GM12891 (cell line): ENCODE measurements at places on chromosomes 7 and 10.

DNA sequence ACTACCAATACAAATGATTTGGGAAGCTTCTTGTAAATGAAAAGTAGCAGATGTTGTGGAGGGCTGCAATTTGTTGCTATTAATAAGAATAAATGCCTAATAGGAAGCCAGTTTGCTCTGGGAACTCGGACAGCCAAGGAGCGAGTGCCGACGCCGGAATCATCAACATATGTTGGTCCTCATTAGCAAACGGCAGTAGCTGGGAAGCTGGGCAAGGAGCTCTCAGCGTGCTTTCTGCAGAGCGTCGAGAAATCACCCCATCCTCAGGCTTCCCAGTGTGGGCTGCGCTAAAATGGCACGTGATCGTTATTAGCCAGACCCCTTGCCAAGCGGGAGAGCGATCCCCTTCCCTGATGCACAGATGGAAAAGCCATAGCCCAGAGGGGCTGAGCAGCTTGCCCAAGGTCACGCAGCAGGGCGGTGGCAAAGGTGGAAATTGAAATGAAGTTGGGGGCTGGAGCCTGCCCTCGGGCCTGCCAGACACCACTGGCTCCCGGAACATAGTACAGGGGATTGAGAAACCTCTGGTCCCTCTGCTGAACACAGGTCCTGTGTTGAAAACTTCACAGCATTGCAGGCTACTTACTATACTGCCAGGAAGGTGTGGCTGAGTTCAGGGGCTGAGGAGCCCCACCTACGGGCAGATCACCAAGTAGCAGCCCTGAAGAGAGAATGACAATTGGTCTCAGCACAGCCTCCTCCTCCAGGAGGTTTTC lies 326.9 kb downstream of the PLXNA4 start:
- DNase-seq = no peak

DNA sequence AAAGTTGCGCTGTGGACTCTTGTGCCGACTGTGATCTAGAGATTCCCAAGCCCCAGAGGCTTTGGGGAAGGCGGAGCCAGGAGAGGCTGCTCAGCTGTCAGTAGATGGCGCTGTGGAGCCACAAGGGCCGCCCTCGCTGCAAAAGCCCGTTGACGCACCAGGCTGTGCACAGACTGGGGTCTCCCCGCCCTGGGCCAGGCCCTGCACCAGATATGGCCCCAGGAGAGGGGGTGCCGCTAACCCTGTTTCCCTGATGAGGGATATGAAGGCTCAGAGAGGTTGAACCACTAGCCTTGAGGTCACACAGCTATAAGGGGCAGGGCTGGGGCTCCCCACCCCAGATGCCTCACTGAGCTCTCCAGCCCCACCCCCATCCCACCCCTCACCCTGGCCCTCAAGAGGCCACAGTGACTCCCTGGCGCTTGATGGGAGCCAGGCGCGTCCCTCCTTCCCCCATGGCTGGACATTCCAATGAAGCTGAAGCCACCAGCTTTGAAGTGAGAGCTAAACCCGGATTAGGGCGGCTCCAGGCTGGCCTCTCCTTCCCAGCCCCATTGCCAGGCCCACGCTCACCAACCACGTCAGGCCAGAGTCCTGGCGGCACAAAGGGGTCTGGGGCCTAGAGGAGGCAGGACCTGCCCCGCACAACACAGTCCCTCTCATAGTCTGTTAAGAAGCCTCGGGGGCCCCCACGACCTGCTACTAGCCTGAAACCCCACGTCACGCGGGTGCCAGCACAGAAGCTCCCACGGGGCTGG lies 26.4 kb downstream of the MYL10 start:
- DNase-seq = peak; percentile 83

DNA sequence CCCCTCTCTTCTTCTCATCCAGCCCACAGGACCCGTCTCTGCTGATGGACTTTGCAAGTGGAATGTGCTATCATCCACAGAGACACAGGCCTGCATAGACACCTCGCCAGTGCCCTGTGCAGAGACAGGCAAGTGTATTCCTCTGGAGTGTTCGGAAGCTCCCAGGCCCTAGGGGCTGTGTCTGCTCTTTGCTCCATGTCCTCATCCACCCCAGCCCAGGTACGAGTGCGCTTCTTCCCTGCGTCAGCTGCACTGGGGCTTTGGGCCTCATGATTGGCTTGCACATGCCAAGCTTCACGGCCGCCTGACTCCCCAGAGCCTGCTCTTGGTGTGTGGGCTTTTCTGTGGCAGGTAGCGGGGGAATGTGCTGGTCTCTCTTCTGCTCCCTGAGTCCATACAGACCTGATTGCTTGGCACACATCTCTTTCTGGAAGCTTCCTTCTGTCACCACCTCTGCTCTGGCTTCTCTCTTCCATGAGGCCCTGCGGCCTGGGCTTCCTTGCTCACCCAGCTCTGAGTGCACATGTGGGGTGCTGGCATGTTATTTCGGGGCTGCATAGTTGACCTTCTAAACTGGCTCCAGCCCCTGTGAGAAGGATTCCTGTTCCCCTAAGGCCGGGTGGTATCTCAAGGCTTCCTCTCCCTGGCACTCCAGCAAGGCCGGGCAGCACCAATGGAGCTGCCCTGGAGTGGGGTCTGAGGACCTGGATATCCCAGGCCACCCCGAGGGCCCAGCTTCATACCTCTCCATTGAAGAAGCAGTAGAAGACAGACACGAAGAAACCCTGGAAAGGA lies 27.8 kb downstream of the CRHR2 start:
- DNase-seq = no peak

DNA sequence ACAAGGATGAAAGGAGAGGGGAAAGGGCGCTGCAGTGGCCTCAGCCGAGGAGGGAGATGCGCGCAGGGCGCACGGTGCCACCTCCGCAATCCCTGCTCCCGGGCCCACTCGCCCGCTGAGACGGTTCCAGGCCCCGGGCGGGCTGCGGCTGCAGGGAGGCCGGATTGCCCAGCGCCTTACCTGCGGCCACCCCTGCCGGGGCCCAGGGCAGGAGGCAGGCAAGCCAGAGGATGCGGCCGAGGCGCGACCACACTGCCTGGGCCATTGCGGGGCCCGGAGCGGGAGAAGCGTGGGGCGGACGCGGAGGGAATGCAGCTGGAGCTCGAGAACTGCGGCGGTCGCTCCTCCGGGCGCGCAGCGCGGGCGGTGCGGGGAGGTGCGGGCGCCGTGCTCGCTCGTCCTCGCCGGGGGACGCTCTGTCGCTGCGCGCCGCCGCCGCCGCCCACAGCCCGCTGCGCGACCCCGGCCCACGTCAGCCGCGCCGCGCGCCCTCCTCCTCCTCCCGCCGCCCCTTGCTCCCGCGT lies at the start of gene TMEM130:
TMEM130 (minus strand) TSS at position 418 of the 524 bp plus-strand sequence; CDS start at position 265, 153 bp downstream.
- no peak for DNase-seq

- no peak for DNase-seq
These were observed 36.4 kb downstream of the ZNF438 start for GRCh38 chr10:30995081-30995770.
